Thoracic aorta (tissue), 2 donors: ENCODE measurements at places on chromosomes 2 and 18.

DNA sequence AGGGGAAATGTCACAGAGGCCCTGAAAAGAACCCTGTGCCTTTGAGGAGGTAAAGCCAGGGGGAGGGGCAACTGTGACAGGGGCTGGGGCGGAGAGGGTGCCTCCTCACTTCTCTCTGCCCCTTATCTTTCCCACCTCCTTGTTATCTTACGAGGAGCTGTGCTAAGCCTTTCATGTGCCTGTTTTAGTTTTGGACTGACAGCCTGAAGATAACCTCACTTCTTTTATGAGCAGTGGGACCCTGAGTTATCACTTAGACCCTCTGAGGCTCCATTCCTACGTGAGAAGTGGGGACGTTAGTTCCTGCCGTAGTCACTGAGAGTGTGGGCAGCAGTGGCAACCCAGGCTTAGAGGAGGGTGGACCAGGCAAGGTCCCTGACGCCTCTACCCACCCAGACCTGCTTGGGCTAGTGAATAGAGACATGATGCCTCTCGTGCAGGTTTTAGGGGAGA, 39.5 kb upstream of the LBH start:
- no peak for DNase-seq

- DNase-seq, result no peak
Observed at GRCh38 chr2:85754313-85755095, 713 bp downstream of the ATOH8 start.

DNA sequence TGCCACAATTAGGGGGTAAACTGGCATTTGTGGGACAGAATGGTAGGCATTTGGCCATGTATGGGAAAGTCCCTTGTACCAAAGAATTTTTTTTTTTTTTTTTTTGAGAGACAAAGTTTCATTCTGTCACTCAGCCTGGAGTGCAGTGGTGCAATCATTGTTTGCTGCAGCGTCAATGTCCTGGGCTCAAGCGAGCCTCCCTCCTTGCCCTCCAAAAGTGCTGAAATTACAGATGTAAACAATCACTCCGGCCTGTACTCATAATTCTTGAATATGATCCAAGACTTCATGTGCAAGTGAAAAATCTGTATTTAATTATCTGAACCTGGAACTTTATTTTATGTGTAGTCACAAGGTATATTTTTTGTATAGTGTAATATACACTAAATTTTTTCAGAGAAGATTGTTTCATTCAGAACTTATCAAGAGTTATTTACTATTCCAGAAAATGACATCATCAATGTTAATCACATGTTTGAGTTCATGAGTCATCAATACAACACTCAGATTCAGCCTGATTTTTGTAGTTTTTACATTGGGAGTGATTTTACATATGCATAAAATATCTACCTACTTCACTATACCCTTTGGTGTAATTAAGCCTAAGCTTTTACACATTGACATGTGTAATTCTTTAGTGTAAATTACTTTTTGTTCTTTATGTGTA, 138.7 kb upstream of the L3MBTL4 start:
- no peak for DNase-seq

DNA sequence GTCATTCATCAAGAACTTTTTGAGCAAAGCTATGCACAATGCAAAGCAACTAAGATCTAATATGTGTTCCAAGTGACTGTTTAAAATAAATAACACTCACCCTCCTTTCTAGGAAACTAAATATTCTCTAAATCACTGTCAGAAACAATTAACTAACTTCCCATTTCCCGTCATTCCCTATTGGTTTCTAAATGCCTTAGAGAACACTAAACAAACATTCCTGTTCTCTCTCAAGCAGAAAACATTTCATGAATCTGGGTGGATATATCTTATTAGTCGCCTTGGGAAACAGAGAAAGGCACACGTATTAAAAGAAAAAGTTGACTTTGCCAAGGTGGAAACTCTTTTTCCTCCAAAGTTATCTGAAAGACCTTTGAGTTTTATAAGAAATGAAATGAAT, 735.2 kb downstream of the MBD2 start:
- no peak for DNase-seq

- DNase-seq, result no peak
Observed at GRCh38 chr2:144796936-144797335, 277.0 kb upstream of the ZEB2 start.

- DNase-seq, result no peak
Observed at GRCh38 chr2:147033044-147033443, 811.8 kb upstream of the ACVR2A start.

- DNase-seq, result no peak
Observed at GRCh38 chr2:12971581-12972365, 255.0 kb downstream of the TRIB2 start.

GRCh38 chr18:9106800-9107584, 4.5 kb downstream of the NDUFV2 start:
- no peak for DNase-seq

DNA sequence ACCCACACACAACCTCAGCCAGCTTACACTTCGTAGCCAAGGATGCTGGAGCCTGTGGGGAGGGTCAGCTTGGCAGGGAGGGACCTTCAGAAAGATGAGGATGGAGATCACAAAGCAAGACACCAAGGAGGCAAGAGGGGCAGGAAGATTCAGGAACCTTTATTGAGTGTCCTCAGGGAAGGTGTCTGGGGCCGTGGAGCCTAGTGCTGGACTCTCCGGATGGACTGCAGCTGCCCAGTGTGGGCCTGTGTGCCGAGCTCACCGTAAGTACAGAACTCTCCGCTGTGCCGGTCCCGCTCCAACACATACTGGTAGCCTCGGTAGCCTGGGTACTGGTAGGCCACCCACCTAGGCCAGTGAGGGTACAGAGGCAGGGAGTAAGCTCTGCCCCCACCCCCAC, 3.2 kb downstream of the CRYBA2 start:
- no peak for DNase-seq

DNA sequence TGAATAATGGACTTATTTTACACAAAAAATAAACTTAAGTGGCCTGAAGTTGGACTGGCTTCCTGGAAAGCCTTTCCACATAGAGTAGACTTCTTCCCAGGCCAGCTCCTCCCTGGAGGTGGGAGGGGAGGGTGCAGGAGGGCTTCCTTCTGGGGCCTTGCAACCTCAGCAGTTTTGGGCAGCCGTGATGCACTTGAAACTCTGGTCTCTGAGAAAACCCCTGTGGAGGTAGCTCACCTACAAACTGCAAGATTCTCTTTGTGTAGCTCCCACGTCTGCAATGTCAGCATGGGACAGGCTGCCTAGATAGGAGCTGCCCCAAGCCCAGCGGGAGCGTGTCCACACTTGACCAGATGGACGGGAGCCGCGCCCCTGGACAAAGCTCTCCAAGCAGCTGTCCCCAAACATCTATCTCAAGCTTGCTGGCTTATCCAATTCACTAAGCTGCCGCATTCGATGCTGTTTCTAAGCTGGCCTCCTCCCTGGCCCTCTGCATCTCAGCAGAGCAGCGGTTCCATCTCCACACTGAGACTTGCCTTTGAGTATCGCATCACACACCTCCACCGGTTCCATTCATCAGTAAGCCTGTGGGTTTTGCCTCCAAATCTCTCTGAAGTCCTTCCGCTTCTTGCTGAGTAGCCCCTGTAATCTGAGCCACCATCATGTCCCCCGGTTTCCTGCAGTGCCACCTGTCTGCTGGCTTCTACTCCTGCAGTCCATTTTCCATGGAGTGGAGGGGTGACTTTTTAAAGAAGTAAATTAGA, 1.6 kb upstream of the LPIN1 start:
- no peak for DNase-seq

- no peak for DNase-seq
Observed at GRCh38 chr2:73339201-73339600, 45.9 kb upstream of the EGR4 start.

DNA sequence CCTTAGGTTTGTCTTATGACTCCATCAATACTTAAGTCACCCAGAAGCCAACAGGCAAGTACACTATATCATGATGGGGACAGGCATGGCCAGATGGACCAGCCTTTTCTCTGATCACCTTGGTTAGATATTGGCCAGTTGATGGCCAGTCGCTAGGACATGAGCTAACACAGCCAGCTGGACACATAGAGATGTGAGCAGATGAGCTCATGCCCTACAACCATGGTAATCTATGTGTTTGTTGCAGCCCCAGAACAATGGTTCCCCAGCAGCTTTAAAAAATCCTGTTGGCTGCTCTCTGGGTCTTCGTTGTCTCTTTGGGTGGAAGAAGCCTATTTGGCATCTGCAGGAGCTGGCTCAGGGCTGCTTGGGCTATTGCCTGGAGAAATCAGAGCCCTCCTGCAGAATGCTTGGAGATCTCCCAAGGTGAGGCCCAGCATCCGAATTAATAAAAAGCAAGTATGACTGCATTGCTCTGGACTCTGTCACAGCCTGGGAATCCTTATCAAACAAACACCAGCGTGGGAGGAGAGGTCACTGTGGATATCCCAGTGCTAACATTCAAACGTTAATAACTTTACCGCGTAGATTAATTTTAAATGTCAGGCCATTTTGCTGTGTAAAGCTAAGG, 62.3 kb upstream of the KLHL29 start:
- no peak for DNase-seq

GRCh38 chr18:37299471-37300304, 265.9 kb downstream of the CELF4 start:
- peak; percentile 83 for DNase-seq

DNA sequence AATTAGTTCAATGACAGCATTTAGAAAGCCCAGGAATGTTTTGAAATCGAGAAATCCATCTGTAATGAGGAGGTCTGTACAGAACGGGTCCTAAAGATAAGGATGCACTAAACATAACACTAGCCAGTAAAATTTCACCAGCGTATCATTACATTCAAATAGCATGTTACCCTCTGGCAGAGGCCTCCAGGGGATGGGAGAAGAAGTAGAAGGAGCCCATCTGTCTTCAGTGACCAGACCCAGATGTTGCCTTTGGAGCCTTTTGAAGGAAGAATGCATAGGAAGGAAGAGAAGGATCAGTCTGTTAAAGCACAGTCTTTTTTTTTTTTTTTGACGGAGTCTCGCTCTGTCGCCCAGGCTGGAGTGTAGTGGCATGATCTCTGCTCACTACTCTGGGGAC, 86.1 kb upstream of the BCL2L11 start:
- no peak for DNase-seq

- DNase-seq, result no peak
Observed at GRCh38 chr18:9825571-9826073, 60.2 kb upstream of the TXNDC2 start.

GRCh38 chr2:231050018-231050901, 6.4 kb upstream of the PSMD1 start:
- DNase-seq, result no peak
